ENCODE measurements at places on chromosomes 11 and 22. TPM values are rescaled to one million over a fixed set of nuclear protein-coding genes. Genes with fewer than 3 reads are reported as not detected.

DNA sequence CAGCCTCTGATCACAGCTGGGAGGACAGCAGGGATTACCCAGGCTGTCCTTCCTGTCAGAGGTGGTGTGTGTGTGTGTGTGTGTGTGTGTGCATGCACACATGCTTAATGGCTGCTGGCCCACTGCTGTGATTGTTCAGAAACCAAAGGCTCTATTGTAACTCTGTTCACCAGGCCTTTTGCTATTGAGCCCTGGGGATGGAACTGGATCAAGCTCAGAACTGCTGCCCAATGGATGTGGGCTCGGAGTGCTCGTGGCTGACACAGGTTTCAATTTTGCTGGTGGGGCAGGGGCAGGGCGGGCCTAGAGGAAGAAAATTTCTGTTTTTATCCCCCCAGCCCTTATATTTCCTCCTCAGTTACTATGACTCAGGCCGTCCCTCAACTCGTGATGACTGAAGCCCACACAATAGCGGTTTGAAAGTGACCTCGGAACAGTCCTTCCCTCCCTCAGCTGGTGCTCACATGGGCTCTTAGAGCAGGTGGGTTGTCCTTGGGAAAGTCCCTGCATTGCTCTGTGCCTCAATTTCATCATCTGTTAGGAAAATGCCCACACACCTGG is 359.3 kb downstream of the TENM4 start:
- H3K27ac ChIP-seq = no peak overlapping the region
- no peak for DNase-seq
- H3K4me3 ChIP-seq = no peak overlapping the region
- H3K4me1 ChIP-seq = no peaks in the 10 kb centered on the region
- no peaks in the 10 kb centered on the region for H3K27me3 ChIP-seq

DNA sequence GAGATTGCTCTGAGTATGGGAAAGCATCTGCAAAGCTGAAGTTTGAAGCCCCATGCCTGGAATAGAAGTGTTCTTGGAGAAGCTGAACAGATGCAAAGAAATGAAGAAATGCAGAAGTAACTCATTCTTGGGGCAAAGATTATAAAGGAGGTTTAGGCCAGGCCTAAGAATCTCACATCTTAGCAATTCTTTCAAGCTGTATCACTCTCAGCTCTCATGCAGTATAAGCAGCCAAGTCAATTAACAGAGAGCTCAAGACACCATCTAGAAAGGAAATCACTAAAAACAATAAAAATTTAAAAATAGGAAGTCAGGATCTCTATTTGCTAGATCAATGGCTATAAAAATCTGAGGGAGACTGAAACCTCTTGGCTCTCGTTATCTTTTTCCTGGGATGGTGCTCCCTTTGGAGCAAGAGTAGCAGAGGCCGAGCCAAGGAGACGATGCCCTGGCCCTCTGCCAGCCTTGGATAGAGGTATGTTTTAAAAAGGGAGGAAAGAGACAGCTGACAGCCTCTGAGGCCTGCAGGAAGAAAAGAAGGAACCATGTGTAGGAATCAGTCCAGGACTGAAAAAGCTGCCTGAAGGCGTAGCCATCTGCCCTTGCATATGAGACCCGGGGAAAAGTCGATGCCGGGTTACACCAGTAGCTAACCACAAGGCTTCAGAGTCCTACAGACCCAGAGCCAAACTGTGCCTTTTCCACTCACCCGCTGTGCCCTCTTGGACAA is 229.8 kb downstream of the BLID start:
- H3K4me3 ChIP-seq = no peak overlapping the region
- no peaks in the 10 kb centered on the region for H3K36me3 ChIP-seq
- H3K27ac ChIP-seq = no peak overlapping the region
- H3K4me1 ChIP-seq = no peaks in the 10 kb centered on the region
- no peak for DNase-seq
- no peaks in the 10 kb centered on the region for H3K27me3 ChIP-seq

DNA sequence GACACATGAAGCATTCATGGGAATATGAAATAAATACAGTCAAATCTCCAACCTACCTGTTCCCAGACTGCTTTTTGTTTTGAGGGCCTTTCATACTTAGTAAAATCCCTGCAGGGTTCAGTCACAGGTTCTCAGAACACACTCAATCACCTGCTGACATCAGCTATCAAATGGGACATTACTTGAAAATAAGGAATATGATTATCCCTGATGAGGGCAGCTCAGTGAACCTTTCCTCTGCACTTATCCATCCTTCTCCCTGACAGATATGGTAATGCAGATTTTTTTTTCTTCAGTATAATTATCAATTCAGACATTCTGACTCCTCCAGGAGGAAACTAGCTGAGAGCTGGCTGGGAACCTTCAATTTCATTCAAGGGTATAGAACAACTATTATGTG is 1127.4 kb upstream of the CCDC90B start:
- DNase-seq = no peak
- no peak overlapping the region for H3K27ac ChIP-seq
- H3K4me3 ChIP-seq = no peak overlapping the region

DNA sequence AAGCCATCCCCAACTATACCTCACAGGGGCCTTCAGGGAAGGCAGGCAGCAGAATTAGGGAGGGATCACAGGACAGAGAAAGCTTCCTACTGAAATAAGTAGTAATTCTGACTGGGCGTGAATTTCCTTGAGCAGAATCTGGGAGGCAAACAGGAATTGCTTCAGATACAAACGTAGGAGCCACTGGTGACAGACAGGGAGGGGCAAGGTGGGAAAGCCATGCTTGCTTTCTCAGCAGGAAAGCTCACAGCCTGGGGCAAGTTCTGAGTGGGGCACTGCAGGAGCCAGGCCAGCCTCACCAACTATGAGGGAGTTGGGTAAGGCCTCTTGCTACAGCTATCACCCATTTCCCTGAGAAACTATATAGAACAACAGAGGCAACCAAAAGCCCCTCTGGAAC is 43.6 kb downstream of the ARHGAP32 start:
- H3K4me3 ChIP-seq = no peak overlapping the region
- H3K4me1 ChIP-seq = no peaks in the 10 kb centered on the region
- no peaks in the 10 kb centered on the region for H3K36me3 ChIP-seq
- no peaks in the 10 kb centered on the region for H3K27me3 ChIP-seq
- no peak for DNase-seq

GRCh38 chr22:39833093-39833492 is 60.5 kb downstream of the ENTHD1 start:
- no peak overlapping the region for H3K4me3 ChIP-seq
- no peak for DNase-seq
- H3K36me3 ChIP-seq = no peaks in the 10 kb centered on the region
- H3K27ac ChIP-seq = no peak overlapping the region
- peaks cover 5% of the 10 kb centered on the region for H3K4me1 ChIP-seq

GRCh38 chr11:313787-314553 is at the start of gene IFITM1:
Gene IFITM1 (plus strand): TSS chr11:314040. CDS start chr11:314171, 131 bp downstream.
- no peaks in the 10 kb centered on the region for H3K27me3 ChIP-seq
- peaks cover 37% of the 10 kb centered on the region for H3K4me1 ChIP-seq
- H3K36me3 ChIP-seq = peaks cover 8% of the 10 kb centered on the region
- peak; percentile 85 for DNase-seq
- peak within 1 kb of the TSS; percentile 76 for H3K27ac ChIP-seq

DNA sequence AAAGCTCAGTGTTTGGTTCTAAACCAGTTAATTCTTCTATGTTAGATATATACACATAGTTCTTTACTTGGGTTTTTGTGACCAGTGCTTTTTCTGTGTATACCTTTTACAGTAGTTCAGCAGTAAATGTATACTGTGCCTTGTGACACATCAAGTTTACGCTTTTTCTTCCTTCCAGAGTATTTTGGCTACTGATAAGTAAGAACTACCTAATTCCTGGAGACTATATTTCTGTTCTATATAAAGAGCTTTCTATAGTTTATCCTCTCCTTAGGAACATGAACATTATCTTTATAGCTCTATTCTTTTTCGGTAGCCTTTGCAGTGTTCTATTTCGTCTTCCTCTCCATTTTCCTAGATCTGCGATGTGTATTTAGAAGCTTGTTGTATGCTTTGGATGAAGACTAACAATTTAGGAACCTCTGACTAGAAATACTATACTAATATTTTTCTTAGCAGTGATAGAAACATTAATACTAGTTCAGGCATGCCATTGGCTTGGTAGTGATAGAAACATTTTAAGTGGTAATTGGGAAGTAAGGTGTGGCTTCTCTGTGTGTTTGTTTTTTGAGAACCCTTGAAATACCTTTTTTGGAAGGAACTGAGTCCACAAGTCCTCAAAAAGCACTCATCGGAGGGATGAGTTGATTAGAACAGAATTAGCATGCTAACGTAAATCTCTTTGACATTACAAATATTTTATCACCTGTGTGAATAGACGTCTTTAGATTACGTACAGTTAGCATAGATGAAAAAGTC is 74.6 kb downstream of the ARHGEF12 start:
- no peak for DNase-seq
- no peaks in the 10 kb centered on the region for H3K36me3 ChIP-seq
- H3K27me3 ChIP-seq = no peaks in the 10 kb centered on the region
- no peak overlapping the region for H3K4me3 ChIP-seq

GRCh38 chr11:130068546-130068985 is 1.1 kb upstream of the APLP2 start:
- peak overlapping the region; percentile 89 for H3K4me3 ChIP-seq
- DNase-seq = no peak
- peaks cover 17% of the 10 kb centered on the region for H3K4me1 ChIP-seq
- H3K27me3 ChIP-seq = no peaks in the 10 kb centered on the region

DNA sequence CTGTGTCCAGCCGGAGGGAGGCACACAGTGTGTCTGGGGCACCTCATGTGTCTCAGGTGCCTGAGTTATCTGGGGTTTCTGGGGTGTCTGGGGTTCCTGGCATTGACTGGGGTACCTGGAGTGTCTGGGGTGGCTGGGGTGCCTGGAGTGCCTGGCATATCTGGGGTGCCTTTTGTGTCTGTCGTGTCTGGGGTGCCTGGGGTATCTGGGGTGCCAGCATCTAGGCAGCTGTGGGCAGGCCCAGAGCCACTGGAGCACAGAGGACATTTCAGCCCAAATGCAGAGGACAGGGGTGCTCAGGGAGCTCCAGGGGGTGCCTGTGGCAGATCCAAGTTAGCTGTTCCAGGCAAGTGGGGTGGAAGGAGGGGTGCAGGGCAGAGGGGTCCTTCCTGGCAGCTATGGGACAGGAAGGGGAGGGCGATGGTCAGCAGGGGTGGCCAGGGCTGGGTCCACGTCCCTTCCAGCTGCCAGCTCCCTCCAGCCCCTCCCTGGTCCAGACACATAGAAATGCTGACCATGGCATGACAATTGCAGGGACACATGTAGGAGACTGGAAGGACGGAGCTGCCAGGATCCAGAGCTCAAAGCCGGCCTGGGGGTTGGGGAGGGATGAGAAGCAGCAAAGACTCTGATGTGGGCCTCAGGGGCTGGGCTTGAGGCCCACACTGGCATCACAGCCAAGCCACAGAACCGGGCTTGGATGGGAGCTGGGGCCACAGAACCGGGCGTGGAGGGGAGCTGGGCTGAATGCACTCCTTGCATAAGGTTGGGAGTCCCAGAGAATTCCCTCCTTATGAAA is 133.0 kb downstream of the BRD1 start:
- no peaks in the 10 kb centered on the region for H3K27me3 ChIP-seq
- no peaks in the 10 kb centered on the region for H3K4me1 ChIP-seq
- H3K4me3 ChIP-seq = no peak overlapping the region
- no peak for DNase-seq
- H3K36me3 ChIP-seq = no peaks in the 10 kb centered on the region

GRCh38 chr11:84981301-84981700 is 645.8 kb downstream of the DLG2 start:
- no peak overlapping the region for H3K27ac ChIP-seq
- DNase-seq = no peak
- no peak overlapping the region for H3K4me3 ChIP-seq
- no peaks in the 10 kb centered on the region for H3K4me1 ChIP-seq

- peaks cover 24% of the 10 kb centered on the region for H3K4me1 ChIP-seq
- H3K27me3 ChIP-seq = no peaks in the 10 kb centered on the region
- no peaks in the 10 kb centered on the region for H3K36me3 ChIP-seq
- no peak for DNase-seq
- H3K27ac ChIP-seq = no peak overlapping the region
Observed at GRCh38 chr22:20009018-20009491, 7.6 kb downstream of the ARVCF start.

DNA sequence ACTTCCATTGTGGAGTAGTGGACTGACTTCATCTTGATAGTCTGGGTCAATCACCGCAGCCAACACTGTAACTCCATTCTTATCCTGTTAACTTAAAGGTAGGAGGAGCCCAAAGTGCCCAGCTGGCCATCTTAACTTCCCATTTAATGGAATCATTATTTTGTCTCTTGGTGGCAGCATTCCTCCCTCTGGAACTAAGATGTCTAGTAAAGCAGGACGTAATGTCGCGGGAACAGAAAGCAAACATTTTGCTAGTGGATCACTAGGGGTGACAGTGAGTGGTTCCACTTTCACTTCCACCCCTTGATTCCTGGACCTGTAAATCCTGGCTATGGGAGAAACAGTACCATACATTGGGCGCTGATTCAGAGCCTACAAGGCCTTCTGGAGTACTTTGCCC is 71.4 kb downstream of the GAB4 start:
- H3K4me3 ChIP-seq = no peak overlapping the region
- H3K36me3 ChIP-seq = no peaks in the 10 kb centered on the region

- DNase-seq = no peak
- no peaks in the 10 kb centered on the region for H3K36me3 ChIP-seq
- no peaks in the 10 kb centered on the region for H3K4me1 ChIP-seq
- no peak overlapping the region for H3K4me3 ChIP-seq
Observed at GRCh38 chr22:47151490-47151889, 389.0 kb downstream of the TBC1D22A start.

DNA sequence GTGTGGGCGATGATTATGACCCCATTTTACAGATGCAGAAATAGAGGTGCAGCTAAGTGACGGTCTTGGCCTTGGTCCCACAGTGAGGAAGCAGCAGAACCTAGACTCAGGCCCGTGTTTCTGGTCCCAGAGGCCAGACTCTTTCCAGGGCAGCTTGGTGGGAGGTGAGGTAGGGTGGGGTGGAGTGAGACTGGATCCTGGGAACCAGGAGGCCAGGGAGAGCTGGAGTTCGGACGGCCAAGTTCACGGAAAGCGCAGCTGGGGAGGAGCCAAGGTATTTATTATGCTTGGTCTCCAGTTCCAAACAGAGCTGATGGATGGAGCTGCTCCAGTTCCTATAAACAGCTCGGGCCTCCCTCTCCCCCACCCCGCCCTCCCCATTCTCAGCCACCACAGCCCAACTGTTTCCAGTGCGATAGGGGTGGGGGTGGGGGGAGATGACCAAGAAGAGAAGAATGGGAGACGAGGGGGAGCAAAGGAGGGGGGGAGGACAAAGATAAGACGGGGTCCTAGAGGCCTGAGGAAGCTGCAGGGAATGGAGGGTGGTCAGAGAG is 16.2 kb downstream of the LRRC32 start:
- H3K36me3 ChIP-seq = no peaks in the 10 kb centered on the region
- H3K27ac ChIP-seq = no peak overlapping the region
- no peaks in the 10 kb centered on the region for H3K27me3 ChIP-seq

The USP2 gene
- 0.22 TPM for total RNA-seq

The DERL3 gene
- total RNA-seq = 1.9 TPM

The PLAAT3 gene
- total RNA-seq = 4.7 TPM

The BDNF gene
- not detected for total RNA-seq

The PKDREJ gene
- not detected for total RNA-seq
